ENCODE measurements at places on chromosomes 2 and 18. TPM values are rescaled to one million over a fixed set of nuclear protein-coding genes. Genes with fewer than 3 reads are reported as not detected.

- DNase-seq = no peak
Measured at GRCh38 chr2:71685941-71686611, 232.7 kb downstream of the DYSF start.

- no peak for DNase-seq
Measured at GRCh38 chr18:24031318-24031717, 16.8 kb downstream of the TTC39C start.

DNA sequence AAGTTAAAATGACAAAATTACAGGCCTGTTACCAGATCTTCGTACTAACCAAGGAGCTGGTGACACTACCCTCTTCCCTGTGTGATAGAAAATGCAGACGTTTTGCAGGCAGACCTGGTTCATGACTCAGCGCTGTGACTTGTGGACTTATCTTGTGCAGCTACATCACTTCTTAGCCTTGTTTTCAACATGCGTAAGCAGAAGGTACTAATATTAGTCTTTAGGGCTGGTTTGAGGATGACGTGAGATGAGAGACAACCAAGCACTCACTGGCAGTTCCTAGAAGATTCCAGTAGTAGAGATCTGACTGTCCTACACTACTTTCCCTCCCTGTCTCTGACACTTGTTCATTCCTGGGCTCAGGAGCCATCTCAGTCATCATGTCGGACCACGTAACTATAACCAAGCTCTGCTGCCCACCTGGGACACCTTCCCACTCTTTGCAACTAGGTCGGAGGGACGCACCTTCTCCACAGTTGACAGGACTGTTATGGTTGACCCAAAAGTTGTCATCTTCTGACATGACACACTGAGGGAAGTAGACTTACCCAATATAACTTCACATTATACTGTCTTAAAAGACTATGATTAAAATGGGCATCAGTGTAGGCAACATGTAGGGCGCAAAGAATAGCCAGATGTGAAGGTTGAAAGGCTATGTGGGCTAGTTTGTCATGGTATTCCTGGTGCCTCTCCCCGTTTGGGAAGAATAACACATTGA is 64.8 kb downstream of the TNFRSF11A start:
- no peak for DNase-seq

GRCh38 chr2:237149425-237149824 is 63.7 kb downstream of the COPS8 start:
- DNase-seq = no peak

DNA sequence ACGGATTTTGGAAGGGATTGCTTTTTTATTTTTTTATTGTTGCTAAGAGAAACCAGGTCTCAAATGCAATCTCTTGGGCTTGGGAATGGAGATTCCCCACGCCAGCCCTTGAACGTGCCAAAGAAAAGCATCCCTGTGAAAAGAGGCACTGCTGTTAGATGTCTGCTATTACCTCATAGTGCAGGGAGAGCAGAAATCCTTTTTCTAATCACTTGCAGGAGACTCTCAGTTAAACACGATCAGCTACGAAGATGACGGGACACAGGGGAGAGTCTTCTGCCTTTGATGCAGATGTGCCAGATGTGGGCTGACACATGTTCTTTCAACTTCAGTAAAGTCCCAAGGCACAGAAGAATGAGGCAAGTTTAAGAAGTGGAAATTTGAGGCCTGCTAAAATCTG is 381.6 kb upstream of the TRIB2 start:
- no peak for DNase-seq

DNA sequence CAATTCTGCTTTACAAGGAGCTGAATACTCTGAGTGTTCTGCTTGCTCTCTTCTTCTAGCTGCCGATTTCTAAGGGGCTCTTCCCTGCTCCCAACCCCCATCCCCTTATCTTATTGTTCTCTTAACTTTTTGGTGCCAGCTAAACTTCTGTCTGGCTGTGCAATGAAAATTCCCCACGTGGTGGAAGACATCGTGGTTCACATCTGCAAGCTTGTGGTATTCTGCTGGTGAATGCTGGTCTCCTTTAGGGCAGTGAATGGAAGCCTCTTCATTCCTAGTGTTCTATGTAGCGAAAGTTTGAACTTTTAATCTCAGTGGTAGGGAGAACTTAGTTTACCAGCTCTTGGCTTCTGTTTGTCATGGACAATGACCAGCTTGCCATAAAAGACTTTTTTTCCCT is 406.0 kb upstream of the ZEB2 start:
- DNase-seq = no peak

DNA sequence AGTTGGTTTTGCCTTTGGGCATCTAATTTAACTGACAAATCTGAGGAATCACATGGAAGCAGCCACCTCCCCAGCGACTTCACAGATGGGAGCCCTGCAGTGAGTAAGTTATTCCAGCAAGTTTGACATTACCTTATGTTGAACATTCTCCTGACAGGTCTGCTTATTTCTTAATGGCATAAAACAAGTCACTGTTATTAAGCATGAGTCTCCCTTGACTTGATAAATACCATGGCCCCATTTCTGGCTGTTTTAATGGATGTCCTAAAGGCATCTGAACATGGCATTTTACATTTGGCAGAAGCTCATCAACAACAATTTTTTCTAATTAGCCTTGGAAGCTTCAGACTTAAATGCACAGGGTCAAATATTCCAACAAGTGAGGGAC is 92.6 kb upstream of the CREB1 start:
- no peak for DNase-seq

- DNase-seq = no peak
Measured at GRCh38 chr2:225599856-225600255, 200.3 kb downstream of the NYAP2 start.

- DNase-seq = no peak
Measured at GRCh38 chr18:35974181-35974580, 1.7 kb downstream of the RMP24 start.

CHRNA1 gene
- total RNA-seq = not detected

EVX2 gene
- not detected for total RNA-seq

TMEM247 gene
- not detected for total RNA-seq

WNT6 gene
- total RNA-seq = not detected

RNF25 gene
- total RNA-seq = 21.9 TPM

Measured in activated naive CD8-positive, alpha-beta T cell treated with anti-CD3 and anti-CD28 coated beads, Interleukin-2, amount 10 ng/mL, durations not matched to agents 7 days and 5 days (primary cell).